ENCODE measurements at places on chromosomes 2 and 18.

DNA sequence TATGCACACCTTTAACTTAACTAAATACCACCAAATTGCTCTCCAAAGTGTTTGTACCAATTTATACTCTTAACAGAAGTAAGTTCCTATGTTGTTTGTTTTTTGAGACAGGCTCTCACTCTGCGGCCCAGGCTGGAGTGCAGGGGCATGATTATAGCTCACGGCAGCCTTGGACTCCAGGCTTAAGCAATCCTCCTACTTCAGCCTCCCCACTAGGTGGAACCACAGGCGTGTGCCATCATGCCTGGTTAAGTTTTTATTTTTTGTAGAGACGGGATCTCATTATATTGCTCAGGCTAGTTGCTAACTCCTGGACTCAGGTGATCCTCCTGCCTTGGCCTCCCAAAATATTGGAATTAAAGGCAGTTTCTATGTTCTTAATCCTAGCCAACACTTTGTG lies 13.1 kb upstream of the NAB1 start:
- DNase-seq, result no peak

GRCh38 chr2:28613633-28614501 lies 118.0 kb downstream of the PLB1 start:
- no peak for DNase-seq

DNA sequence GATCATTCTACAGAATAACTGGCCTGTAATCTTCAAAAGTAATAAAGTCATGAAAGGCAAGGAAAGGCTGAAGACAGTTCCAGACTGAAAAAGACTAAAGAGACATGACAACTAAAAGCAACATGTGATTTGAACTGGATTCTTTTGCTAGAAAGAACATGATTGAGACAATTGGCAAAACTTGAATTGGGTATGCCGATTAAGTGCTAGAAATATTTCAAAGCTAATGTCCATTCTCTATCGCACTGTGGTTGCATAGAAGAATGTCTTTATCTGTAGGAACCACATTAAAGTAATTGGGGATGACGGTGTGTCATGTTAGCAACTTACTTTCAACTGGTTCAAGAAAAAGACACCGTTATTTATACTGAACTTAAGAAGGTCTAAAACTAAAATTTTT lies 98.5 kb downstream of the EXOC6B start:
- no peak for DNase-seq

GRCh38 chr2:12971581-12972365 lies 255.0 kb downstream of the TRIB2 start:
- DNase-seq, result no peak

DNA sequence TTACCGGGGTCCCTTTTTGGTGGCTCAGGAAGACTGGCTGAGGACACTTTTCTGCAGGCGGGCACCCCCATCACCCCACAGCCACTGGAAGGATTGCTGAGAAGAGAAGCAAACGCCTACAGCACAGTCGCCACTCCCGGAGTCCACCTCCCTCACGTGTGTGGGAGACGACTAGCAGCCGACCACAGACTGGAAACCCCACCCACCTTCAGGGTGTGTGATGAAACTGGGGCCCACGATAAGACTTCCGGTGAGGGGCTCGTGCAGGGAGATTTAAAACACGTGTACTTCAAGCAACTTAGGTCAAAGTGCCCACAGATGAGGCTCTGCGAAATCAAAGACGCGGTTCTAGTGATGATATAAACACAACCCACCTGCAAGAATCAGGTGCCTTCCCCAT lies 26.3 kb downstream of the MBP start:
- DNase-seq, result no peak

GRCh38 chr18:48460929-48461583 lies 51.9 kb upstream of the ZBTB7C start:
- no peak for DNase-seq

DNA sequence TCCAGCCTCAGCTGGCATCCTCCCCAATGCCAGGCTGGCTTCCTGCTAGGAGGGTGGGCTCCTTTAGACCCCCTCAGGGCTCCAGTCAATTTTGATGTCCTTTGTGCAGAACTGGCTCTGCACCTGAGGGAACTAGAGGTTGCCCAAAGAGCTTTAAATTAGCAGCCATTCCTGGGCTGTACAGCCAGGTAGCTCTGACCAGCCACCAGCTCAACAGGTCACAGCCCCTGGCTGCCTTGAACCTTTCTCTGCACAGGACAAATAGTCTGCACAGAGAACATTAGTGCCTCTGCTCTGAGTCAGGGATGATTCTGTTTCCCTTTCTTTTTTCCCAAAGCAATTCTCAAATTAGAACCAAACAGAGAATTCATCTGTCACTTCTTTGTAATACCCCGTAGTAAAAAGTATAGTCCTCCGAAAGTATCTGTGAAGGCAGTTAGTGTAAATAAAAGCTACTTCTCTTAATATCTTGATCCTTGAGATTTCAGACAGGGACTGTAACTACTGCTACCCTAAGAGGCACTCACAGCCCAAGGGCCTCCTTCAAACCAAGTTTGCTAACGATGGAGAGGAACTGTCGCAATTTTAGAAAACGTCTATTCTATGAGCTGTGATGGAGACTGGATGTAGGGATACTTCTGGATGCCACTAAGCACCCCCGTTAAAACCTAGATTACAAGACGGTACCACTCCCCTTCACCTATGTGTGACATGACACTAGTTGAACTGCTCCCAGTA lies 3.0 kb downstream of the TTC32 start:
- DNase-seq, result no peak

- no peak for DNase-seq
Measured at GRCh38 chr2:101714118-101714517, 16.6 kb downstream of the MAP4K4 start.

GRCh38 chr2:29705616-29706015 lies 215.8 kb downstream of the ALK start:
- no peak for DNase-seq

DNA sequence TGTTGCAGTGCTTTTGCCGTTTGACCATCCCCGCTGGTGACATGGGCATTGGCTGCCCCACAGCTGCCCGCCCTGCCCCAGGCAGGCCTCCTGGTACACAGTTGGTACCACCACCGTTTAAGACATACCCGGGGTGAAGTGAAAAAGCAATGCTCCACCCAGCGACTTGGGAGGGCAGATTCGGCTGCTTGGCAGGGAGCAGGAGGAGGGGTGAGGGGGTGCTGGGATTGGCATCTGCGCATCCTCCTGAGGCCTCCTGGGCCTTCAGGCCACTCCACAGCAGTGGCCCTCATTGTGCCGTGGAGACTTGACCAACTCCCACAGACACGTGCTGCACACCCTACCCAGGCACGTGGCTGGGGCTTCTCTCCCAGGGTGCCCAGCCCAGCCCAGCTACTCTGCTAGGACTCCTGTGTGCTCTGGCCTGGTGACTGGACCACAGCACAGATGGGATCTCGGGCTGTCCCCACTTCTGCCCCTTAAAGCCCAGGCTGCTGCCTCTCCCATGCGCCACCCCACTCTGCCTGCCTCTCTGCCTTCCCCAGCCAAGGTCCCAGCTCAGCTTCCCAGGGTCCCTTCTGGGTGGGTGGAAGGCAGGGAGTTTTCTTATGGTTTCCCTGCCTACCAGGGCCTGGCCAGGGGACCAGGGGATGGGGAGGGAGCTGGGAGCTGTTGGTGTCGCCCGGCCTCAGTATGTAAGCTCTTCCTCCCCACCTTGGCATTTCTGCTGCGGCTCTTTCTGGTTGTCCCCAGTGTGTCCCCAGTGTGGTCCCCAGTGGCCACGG lies 157.0 kb upstream of the HS6ST1 start:
- no peak for DNase-seq

DNA sequence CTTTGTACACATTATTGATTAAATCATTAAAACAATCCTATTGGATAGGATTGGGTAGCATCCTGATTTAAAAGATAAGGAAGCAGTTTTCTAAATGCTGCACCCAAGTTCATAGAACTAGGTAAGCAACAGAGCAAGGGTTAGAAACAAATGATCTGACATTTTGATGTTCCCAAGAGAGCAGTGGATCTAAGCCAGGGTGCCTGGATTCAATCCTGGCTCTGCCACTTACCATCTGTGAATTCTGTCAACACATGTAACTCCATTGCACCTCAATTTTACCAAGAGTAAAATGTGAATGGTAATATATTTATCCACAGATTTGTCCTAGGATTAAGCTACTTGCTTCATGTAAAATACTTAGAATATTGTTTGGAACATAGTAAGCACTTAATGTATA lies 982.6 kb upstream of the FANCL start:
- DNase-seq, result no peak

DNA sequence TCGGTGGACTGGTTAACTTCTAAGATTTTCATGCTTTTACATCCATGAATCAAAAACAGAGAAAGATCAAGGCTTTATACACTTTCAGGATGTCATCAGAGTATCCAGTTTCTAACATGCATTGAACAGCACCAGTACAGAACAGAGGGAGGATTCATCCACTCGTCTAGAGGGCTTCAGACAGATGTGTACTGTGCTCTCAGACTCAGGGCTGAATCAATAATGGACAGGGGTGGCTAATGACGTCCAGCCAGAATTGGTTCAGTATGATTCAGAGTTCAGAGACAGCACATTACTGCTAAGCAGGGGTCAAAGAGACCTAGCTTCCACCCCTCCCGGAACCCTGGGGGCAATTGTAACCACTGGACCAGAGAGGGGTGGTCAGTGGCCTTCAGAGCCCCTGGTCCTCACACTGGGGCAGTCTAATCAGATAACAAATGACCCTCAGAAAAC lies 37.3 kb downstream of the RNU4ATAC start:
- DNase-seq, result no peak

GRCh38 chr2:65554765-65555591 lies 122.6 kb upstream of the SPRED2 start:
- DNase-seq, result no peak
